ENCODE measurements at places on chromosomes 3 and 15. TPM values are rescaled to one million over a fixed set of nuclear protein-coding genes. Genes with fewer than 3 reads are reported as not detected.

GRCh38 chr3:10248984-10249748 is 907 bp downstream of the TATDN2 start:
- H3K27ac ChIP-seq = peak overlapping the region; percentile 86
- H3K27me3 ChIP-seq = no peaks in the 10 kb centered on the region
- H3K4me3 ChIP-seq = peak overlapping the region; percentile 81

SI gene
- not detected for total RNA-seq

RTP1 gene
- not detected for total RNA-seq

DNA sequence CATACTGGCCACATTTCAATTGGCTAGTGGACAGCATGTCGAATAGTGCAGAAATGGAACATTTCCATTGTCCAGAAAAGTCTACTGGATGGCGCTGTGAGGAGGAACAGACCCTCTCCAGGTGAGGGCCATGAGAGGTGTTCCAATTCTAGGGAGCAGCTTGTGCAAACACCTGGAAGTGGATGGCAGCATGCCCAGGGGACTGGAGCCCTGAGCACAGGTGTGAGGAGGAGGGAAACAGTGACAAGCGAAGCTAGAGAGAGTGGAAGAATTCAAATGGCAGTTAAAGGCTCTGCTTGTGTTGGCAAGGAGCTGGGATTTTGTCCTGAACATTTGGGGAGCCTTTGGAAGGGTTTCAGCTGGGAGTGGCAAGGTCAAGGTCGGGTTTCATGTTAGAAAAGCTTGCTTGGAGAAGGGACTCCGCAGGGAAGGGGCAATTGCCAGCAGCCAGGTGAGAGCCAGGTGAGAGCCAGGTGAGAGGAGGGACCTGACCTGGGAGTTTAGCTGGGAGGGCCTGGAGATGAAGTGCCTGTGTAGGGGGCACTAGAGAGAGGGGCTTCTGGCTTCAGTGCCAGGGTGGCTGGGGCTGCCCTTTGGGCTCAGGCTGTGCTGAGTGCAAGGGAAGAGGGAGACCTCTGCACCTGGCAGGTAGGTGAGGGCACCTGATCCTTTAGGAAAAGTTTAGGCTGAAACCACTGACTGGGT is 93.8 kb downstream of the LINGO1 start:
- H3K27me3 ChIP-seq = no peaks in the 10 kb centered on the region
- H3K27ac ChIP-seq = no peak overlapping the region
- DNase-seq = no peak
- H3K4me1 ChIP-seq = peaks cover 3% of the 10 kb centered on the region
- H3K36me3 ChIP-seq = no peaks in the 10 kb centered on the region

GRCh38 chr15:85002517-85002916 is 20.9 kb downstream of the PDE8A start:
- H3K4me3 ChIP-seq = no peak overlapping the region
- peaks cover 3% of the 10 kb centered on the region for H3K36me3 ChIP-seq
- no peaks in the 10 kb centered on the region for H3K27me3 ChIP-seq

GOLGA6A gene
- total RNA-seq = not detected

GRCh38 chr3:6035626-6036025 is 825.3 kb upstream of the GRM7 start:
- H3K27ac ChIP-seq = no peak overlapping the region
- H3K27me3 ChIP-seq = no peaks in the 10 kb centered on the region
- no peak for DNase-seq
- H3K4me1 ChIP-seq = no peaks in the 10 kb centered on the region
- no peaks in the 10 kb centered on the region for H3K36me3 ChIP-seq
- no peak overlapping the region for H3K4me3 ChIP-seq

DNA sequence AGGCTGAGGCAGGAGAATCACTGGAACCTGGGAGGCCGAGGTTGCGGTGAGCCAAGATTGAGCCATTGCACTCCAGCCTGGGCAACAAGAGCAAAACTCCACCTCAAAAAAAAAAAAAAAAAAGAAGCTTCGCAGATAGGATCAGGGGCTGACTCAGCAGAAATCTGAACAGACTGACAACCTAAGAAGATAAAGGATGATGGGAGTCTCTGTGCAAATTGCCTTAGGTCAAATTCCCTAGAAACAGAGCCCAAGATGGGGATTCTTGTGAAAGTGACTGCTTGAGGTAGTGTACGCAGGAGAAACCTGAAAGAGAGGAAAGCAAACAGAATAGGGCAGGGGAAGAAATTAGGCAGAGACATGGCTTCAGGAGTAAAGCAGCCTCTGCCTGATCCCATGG is 160.8 kb upstream of the LRIG1 start:
- no peaks in the 10 kb centered on the region for H3K4me1 ChIP-seq
- no peak overlapping the region for H3K4me3 ChIP-seq
- no peaks in the 10 kb centered on the region for H3K36me3 ChIP-seq
- no peak for DNase-seq
- no peak overlapping the region for H3K27ac ChIP-seq

GRCh38 chr15:44038755-44039191 is 156.3 kb downstream of the FRMD5 start:
- H3K4me1 ChIP-seq = no peaks in the 10 kb centered on the region
- no peak for DNase-seq
- no peak overlapping the region for H3K4me3 ChIP-seq
- H3K36me3 ChIP-seq = no peaks in the 10 kb centered on the region

GRCh38 chr15:33125894-33126537 is 68.5 kb downstream of the FMN1 start:
- H3K27ac ChIP-seq = no peak overlapping the region
- no peak for DNase-seq
- H3K4me3 ChIP-seq = no peak overlapping the region
- no peaks in the 10 kb centered on the region for H3K36me3 ChIP-seq

DNA sequence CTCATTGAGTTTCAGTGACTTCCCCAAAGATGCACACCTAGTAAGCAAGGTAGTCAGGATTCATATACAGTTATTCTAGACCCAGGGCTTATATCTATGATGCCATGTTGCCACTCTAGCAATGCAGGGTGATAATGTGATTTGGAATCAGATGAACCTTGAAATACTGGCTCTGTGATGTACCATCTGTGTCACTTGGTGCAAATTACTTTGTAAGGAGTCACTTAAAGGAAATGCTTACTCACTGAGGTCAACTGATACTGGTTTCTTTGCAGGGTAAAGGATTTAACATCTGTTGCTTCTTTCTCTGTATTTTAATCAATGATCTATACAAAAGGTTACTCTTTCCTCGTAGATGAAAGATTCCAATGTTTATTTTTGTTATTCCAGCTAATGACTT is 10.8 kb downstream of the ASB14 start:
- no peak overlapping the region for H3K4me3 ChIP-seq
- H3K36me3 ChIP-seq = no peaks in the 10 kb centered on the region
- H3K27me3 ChIP-seq = no peaks in the 10 kb centered on the region
- no peak overlapping the region for H3K27ac ChIP-seq
- DNase-seq = no peak

DNA sequence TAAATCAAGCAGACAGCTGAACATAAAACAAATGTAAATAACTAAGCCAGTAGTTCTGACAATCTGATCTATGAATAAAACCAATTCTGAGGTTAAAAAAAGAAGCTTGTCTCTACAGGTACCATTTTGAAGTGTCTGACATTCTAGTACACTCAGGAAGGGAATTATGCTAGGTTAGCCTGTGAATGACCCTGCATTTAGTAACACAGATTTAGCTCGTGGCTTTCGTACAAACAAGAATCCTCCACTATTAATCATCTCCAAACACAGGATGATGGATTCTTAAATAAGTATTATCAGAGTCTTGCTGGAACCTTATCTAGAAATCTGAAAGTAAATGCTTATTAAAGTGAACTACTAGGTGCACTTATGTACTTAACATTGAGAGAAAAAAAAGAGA is 1120.1 kb downstream of the ROBO1 start:
- H3K4me1 ChIP-seq = no peaks in the 10 kb centered on the region
- H3K4me3 ChIP-seq = no peak overlapping the region
- H3K27ac ChIP-seq = no peak overlapping the region
- H3K36me3 ChIP-seq = no peaks in the 10 kb centered on the region
- DNase-seq = no peak

FANCD2OS gene
- total RNA-seq = not detected

Data from K562 (cell line).